ENCODE measurements at places on chromosomes 2 and 18.
A peak's percentile ranks its signal among the peaks of the same experiment; 100 is the strongest.

GRCh38 chr2:133568172-133568571 is at the start of gene NCKAP5:
TSS of gene NCKAP5 (minus strand) at chr2:133568463. CDS start at chr2:133517526, 50,937 bp downstream.
- no peak for DNase-seq

DNA sequence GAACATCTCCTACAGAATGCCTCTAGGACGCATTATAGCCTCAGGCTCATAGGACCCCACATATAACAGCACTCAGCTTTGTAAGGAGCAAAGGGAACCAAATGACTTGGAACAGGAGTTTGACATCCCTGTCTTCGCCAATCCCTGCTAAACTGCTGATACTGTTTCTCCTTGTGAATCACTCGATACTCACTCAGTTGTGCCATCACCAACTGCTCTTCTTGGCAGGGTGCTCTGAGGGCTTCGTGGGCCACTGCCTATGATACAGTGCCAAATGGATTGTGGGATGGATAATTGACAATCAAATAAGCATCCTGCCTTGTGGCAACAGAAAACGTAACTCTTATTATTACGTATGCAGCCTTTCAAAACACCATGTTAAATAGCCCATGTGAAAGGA is 396.3 kb downstream of the RIT2 start:
- DNase-seq, result no peak

- no peak for DNase-seq
Observed at GRCh38 chr2:169512525-169512924, 3.0 kb downstream of the KLHL41 start.

- no peak for DNase-seq
Observed at GRCh38 chr2:138964418-138964817, 184.2 kb upstream of the NXPH2 start.

DNA sequence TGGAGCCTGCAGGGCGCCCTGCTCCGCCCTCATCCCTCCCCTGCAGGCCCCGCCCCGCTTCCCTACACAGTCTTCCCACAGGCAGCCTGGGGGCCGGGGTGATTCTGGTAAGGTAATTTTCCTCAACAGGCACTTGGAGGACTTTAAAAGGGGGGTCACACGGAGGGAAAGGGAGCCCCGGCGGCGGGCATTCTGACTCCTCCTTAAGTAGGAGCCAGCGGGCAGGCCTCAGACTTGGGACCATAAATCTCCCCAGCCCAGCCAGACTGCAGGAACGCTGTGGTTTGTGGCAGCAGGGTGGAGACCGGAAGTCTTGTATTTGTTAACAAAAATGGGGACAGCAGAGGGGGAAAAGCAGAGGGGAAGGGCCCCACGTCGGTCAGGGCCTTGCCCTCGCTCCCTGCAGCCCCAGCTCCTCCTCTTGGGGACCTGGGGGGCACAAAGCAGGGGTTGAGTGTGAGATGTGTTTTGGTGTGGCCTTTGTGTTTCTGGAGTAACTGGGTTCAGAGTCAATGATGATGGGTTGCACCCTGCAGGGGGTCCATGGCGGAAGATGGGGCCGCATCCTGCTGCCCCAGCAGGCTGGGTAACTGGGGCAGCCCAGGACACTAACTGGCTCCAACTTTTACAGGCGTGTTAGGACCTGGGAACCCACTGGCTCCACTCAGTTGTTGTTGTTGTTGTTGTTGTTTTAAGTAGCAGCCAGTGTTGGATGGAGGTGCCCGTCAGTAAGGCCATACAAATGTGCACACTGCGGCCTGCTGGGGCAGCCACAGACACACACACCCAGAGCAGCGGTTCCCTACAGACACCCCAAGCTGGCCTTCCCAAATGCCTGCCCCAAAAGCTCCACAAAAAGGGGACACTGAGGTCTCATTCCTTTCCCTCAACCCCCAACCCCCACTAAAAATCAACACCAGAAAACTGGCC is 27.7 kb downstream of the SMAD7 start:
- DNase-seq, result peak; percentile 65

DNA sequence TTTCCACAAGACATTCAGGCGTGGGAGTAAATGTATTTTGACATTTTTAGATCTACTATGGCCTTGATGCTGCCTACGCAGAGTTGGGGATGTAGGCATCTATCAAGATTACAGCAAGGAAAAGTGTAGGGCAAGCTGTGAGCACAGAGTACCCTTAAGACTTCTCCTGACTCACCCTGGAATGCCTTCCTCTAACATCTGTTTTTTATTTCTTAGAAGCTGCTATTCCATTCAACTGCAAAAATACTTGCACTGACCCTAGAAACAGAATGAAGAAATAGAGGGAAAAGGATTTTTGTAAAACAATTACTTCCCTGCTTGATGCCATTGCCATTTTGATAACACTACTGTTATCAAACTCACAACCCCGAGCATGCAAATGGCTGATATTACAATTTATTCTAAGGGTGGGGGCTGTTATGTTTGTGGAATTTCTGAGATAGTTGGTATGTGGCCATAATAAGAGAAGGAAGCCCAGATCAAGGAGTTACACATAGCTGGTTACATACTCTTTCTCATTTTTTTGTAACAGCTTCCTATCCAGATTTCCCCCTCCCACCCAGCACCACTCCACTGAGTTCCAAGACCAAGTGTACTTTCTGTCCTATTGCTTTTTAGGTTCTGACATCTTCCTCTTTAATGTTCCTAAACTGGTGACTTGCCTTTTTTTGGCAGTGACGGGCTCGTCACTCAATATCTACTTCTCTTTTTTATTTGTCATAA is 6.0 kb upstream of the ROCK1 start:
- no peak for DNase-seq

DNA sequence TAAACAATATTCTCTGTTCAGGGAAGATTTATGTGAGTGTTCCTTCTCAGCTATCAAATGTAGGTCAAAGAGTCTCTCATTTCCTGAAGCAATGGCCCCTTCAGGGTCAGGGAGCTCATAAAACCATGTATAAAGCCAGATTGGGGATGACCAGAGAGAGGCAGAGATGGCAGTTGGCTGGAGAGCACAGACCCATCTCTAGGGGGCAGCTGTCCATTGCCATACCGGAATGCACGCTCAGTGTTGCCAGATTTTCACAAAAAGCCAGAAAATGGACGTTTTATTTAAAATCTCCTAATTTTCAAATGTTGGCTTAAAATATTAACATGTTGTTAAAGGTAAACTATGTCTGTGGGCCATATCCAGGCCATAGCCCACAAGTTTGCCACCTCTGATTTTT is 1920.7 kb upstream of the CELF4 start:
- no peak for DNase-seq

- no peak for DNase-seq
Observed at GRCh38 chr2:231246171-231246842, 47.9 kb downstream of the ARMC9 start.

Data from lower leg skin (tissue), 4 donors.